SHP77 treated with DMSO at 0.1 percent for 48 hours (cell line): ENCODE measurements at places on chromosomes 5 and 9.

- no peak for DNase-seq
These were observed 224.5 kb downstream of the DOCK8 start for GRCh38 chr9:438961-439768.

DNA sequence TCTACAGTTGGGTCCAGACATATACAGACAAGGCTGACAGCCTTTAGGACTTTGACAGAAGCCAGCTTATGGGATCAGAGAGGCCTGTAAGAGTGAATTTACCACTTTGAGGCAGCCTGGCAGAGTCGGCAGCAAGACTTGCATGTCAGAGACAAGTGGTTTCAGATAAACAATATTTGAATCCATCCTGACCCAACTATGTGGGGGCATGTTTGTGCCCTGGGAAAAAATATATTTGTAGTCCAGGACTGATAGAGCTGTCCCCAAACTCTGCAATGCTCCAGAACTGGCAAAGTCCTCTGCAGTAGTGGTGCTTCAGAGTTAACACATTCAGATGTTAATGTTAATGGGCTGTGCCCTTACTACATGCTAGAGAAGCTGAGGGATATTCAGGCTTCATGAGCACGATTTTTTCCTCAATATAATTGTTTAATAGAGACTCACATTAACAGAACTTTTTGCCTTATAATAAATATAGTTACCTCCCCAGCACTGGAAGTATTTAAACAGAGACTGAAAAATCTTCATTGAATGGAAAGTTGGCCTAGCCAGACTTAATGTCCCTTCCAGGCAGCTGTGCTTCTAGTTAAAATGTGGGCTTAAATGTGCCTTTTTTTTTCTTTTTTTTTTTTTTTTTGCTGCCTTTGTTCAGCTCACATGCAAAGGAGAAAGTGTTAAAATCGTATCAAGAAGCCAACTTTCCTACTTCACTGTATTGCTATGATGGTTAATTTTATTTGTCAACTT, 42.9 kb downstream of the FEM1C start:
- no peak for DNase-seq

GRCh38 chr5:58786711-58787303, 203.9 kb downstream of the RAB3C start:
- DNase-seq, result no peak

DNA sequence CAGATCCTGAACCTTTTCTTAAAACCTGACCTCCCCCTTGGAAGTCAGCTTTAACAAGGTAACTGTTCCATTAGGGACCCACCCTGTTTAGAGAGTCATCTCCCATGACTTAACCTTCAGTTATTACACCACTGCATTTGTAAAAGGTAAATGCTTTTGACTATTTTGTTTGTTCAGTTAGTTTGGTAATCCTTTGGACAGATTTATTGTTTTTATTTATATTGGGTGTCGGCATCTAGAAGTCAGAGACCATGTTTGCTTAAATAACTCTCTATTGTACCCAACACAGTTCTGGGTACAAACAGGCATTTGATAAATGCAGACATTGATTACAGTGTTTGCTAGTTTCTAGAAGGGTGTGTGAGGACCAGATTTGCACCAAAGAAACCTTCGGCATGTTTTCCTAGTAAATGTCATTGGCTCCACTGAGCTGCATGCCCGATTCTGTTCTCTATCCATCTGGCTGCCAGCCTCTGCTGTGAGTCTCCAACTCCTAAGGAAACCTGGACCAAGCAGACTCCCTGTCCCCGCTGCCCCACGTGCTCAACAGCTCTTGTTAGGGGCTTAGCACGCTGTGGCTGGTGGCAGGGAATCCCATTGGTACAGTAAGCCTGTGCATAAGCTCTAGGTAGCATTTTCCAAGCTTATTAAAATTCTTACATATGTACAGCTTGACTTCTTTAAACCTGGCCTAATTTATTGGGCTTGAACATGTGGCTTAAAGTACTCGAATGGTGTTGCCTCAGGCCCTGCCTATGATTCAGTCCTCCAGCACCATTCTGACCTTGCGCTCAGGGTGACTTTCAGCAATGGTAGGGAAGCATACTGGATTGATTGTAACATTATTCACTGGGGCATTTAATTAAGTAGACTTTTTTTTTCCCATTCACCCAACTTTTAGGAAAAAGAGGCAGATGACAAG, 6.6 kb downstream of the PCBD2 start:
- DNase-seq, result no peak

- no peak for DNase-seq
These were observed 19.3 kb downstream of the ACO1 start for GRCh38 chr9:32403567-32404260.

DNA sequence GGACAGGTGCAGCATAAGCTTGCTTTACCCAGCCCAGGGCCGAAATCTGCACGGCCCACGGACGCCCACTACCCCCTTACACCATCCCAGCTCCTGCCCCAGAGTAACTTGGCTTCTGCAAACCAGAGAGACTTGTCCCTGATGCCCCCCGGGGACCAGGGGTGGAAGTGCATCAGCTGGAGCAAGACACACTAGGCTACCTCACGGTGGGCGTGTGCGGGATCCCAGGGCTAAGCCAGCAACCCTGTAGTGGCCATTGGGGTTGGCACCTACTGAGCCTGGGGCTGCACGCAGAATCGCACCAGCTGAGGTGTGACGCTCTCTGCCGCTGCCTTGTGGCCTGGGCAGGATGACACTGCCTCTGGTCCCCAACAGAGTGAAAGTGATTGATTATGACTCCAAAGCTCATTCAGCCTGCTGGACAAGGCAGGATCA, 6.1 kb upstream of the ZNF79 start:
- no peak for DNase-seq

- DNase-seq, result no peak
These were observed 5.0 kb upstream of the COL23A1 start for GRCh38 chr5:178595150-178595549.

GRCh38 chr9:1427875-1428274, 377.7 kb downstream of the DMRT2 start:
- DNase-seq, result no peak

GRCh38 chr5:133661389-133661788, 49.0 kb upstream of the FSTL4 start:
- no peak for DNase-seq

DNA sequence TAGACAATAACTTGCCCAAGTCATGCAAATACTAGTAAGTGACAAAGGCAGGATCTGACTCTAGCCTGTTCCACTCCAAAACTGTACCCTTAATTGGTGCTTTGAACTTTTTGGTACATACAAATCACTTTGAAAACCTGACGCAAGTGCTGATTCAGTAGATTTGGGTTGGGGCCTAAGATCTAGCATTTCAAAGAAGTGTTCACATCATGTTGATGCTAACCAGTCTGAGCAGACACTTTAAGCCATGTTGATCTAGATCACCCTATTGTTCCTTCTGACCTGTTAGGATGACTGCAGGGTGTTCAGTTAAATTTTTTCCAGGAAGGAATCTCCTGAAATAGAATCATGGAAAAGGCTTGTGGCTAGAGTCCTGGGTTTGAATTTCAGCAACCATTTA, 57.7 kb upstream of the CPEB4 start:
- no peak for DNase-seq

- DNase-seq, result no peak
These were observed 259.8 kb upstream of the KIF2A start for GRCh38 chr5:62046191-62046590.

DNA sequence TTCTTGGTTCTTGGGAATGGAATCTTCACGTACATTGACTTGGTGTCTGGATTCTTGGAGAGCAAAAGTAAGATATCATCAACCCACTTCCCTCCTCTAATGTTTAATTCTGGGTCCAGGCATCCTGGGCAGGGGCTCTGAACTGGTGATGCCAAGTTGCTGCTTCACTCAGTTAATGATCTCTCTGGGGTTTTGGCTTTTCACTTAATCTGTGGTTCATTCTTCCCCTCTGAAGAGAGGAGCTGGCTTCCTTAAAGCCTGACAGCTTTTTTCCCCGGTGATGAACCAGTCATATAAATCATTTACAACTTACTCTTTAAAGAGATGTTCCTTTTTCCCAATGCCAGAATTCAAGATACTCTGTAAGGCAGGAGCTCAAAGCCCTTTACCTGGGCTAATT, 65.9 kb downstream of the ARHGAP26 start:
- no peak for DNase-seq

DNA sequence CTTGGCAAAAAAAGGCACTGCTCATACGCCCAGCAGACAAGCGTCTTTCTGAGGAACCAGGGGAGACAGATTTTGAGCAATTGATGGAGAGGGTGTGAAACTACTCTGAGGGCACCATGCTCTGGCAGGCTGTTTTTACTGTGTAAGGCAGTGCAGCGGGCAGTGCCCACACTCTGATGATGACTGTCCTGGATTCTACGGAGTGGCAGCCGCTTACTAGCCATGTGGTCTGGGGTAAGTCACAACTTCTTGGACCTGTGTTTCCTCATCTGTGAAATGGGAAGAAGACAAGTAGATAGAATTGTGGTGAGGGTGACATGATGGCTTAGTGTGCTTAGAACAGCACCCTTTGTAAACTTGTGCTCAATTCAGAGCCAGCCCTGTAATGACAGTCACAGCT, 38.8 kb downstream of the FABP6 start:
- no peak for DNase-seq
